ENCODE measurements at places on chromosomes 3 and 15.

- DNase-seq: peak; percentile 69
These were observed 88.4 kb upstream of the RASGRP1 start for GRCh38 chr15:38652998-38653397.

- DNase-seq: no peak
These were observed 101.2 kb downstream of the TLE3 start for GRCh38 chr15:69996321-69997160.

- DNase-seq: no peak
These were observed 17.3 kb downstream of the AP3S2 start for GRCh38 chr15:89876396-89877082.

DNA sequence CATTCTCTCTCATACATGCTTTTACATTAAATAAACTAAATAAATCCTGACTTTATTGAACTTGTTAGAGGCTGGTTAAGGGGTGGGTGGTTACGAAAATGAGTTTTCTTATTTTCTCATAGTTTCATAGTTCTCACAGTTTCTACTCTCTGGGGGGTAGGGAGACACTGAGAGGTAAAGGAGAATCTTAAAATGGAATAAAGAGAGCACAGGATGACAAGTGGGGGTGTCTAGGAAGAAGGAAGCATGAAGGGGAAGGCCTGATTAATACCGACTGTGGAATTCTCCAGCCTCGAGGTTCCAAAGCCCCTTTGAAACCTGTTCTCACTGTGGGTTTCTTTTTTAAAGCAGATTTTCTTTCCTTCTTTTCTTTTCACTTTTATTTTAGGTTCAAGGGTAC is 66.4 kb upstream of the TRA2B start:
- no peak for DNase-seq

- DNase-seq: no peak
These were observed 39.9 kb upstream of the PRTG start for GRCh38 chr15:55782901-55783300.

GRCh38 chr15:57916695-57917094 is 148.8 kb downstream of the ALDH1A2 start:
- DNase-seq: no peak

GRCh38 chr3:152309535-152310307 is 41.0 kb downstream of the MBNL1 start:
- DNase-seq: no peak

GRCh38 chr3:147914532-147914931 is 505.4 kb downstream of the ZIC1 start:
- no peak for DNase-seq

- no peak for DNase-seq
These were observed 18.2 kb upstream of the SACM1L start for GRCh38 chr3:45670991-45671390.

- DNase-seq: no peak
These were observed 217.5 kb upstream of the ROPN1 start for GRCh38 chr3:124209426-124209825.

DNA sequence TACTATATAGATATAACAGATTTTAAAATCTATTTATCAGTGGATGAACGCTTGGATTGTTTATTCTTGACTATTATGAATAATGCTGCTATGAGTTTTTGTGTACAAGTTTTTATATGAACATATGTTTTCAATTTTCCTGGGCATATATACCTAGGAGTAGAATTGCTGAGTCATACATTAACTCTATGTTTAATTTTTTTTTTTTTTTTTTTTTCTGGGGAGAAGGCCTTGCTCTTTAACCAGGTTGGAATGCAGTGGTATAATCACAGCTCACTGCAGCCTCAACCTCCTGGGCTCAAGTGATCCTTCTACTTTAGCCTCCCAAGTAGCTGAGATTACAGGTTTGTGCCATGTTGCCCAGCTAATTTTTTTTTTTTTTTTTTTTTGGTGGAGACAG is 9.1 kb downstream of the CIDEC start:
- no peak for DNase-seq

- DNase-seq: peak; percentile 2
These were observed 346.7 kb downstream of the IL20RB start for GRCh38 chr3:137304313-137305056.

DNA sequence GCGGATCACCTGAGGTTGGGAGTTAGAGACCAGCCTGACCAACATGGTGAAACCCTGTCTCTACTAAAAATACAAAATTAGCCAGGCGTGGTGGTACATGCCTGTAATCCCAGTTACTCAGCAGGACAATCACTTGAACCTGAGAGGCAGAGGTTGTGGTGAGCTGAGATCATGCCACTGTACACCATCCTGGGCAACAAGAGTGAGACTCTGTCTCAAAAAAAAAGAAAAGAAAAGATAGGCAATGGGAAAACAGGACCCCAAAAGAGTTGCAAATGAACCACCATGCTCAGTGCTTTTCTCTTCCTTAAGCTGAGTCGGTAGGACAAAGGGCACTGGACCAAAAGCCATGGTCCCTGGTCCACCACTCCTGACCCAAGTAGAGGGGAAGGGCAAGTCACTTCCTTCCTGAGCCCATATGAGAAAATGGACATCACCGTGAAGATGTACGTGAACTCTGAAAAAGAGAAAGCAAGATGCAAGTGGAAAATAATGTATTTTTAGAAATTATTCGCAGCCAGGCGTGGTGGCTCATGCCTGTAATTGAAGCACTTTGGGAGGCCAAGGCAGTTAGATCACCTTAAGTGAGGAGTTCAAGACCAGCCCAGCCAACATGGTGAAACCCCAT is 2.6 kb downstream of the ITGB5 start:
- no peak for DNase-seq

DNA sequence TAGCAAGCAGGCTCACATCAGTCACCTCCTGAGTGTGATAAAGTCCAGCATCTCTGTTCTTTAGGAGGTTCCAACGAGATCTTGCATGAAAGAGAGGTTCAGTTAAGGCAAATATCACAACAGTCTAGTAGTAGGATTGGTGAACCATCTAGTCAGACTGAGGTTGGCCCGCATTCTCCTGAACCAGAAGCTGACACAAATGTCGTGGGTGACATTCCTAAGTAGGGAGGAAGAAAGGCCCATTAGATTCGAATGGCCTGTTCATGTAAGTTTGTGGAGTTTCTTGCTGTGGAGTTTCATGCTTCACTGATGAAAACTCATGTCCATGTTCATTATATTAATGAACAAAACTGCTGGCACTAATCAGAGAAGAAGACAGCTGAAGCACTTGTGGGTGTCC is 66.7 kb upstream of the XCR1 start:
- no peak for DNase-seq

- no peak for DNase-seq
These were observed 44.6 kb downstream of the SNRK start for GRCh38 chr3:43330981-43331380.

DNA sequence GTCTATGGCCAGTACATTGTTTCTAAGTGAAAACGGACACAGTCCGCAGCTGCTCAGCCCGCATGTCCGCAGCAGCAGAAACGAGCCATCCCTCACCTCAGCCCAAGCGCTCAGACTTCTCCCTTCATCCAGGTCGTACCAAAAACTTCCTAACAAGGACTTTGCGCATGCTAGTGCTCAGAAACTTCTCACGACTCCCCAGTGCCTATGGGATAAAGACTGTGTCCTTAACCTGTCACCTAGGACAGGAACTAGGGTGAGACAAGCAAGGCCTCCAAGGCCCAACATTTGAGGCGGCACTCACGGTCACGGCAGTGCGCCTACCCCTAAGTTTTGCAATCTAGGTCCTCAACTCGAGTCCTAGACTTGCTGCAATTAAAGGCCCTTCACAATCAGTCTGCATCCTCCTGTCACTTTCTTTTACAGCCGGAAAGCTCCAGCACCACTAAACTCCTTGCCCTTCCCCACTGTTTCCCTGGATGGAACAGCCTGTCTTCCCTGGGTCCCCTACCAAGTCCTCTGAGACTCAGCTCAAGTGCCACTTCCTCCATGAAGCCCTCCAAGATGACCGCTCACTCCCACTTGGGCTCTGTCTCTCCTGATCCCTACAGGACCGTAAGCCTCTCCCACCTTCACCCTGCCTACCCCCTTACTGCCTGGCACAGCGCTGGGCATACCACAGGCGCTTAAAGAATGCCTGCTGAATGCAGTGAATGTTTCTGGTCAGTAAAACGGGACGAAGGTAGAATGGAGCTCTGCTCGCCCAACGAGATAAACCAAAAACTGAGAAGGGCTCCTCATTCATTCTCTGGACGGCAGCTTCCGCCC is 1.2 kb downstream of the CLN6 start:
- no peak for DNase-seq

DNA sequence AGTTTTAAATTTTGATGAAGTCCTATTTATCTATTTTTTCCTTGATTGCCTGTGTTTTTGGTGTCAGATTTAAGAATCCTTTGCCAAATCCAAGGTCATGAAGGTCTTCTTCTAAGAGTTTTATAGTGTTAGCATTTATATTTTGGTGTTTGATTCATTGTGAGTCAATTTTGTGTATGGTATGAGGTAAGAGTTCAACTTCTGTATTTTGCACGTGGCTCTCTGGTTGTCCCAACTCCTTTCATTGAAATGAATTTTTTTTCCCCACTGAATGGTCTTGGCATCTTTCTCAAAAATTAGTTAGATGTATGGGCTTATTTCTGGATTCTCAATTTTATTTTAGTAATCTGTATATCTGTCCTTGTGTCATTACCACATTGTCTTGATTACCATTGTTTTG is 57.1 kb upstream of the STRIT1 start:
- DNase-seq: no peak

DNA sequence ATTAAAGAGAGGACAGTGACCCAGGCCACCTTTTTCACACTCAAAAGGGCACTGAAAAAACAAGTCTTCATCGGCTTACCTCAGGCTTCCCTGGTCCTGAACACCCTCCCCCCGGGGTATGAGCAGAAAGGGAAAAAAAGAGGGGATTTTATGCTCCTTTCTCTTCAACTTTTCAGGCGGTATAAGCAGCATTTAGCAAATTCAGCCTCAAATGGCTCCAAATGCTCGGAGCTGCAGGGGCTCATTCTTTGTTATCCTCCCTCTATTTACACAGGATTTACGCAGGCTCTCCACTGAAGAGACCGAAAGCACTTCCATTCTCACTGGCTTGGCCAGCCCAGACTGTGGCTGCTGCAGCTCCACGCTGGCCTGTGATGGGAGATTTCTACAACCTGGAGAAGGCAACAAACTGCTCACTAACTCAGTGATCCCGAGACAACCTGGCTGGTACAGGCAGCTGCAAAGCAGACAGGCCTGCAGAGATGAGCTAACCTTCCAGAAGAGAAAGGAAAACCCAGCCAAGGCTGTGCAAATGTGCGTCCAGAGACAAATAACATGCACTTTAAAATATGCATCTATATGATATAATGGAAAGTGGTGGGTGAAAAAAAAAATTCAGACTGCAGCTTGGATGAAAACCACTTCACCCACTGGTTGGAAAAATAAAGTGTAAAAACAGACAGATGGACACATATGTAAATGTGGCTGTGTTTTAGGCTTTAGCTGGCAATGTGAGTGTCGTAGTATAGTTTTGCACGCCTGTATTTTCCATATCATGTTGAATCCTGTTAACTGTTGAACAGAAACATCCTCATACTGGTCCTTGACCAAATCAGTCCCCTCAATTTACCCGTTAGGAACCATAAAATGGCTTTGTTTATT is 54.2 kb downstream of the MEIS2 start:
- DNase-seq: no peak
